ENCODE measurements at places on chromosomes 13 and 19. TPM values are rescaled to one million over a fixed set of nuclear protein-coding genes. Genes with fewer than 3 reads are reported as not detected.

GRCh38 chr13:50248516-50249143, 233.4 kb downstream of the KCNRG start:
- peaks cover 62% of the 10 kb centered on the region for H3K27me3 ChIP-seq
- H3K36me3 ChIP-seq, result peaks cover 10% of the 10 kb centered on the region
- H3K4me1 ChIP-seq, result peaks cover 34% of the 10 kb centered on the region

DNA sequence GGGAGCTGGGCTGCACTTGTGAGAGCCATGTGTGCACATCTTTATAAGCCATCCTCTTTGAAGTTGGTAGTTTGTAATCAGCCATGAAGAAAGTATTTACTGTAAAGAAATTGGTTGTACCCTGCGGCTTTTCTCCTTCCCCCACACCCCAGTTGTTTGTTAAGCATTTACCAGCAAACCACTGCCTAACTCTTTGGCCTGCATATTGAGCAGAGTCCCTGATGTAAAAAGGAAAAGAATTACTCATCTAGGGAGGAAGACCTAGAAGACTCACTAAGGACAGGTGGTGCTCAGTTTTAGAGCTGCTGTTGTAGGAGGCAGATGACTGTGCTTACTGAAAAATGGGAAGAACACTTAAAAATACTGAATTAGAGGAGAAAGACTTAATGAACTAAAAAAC, 245.3 kb downstream of the PCCA start:
- no peak overlapping the region for H3K27ac ChIP-seq
- no peak for DNase-seq
- no peaks in the 10 kb centered on the region for H3K27me3 ChIP-seq
- H3K4me3 ChIP-seq, result no peak overlapping the region
- H3K36me3 ChIP-seq, result peaks cover 18% of the 10 kb centered on the region
- H3K4me1 ChIP-seq, result peaks cover 9% of the 10 kb centered on the region

Gene CDX2
- not detected for total RNA-seq

GRCh38 chr19:623974-624373, 9.4 kb downstream of the POLRMT start:
- H3K4me1 ChIP-seq, result peaks cover 3% of the 10 kb centered on the region
- no peak overlapping the region for H3K4me3 ChIP-seq
- peaks cover 16% of the 10 kb centered on the region for H3K36me3 ChIP-seq
- no peak overlapping the region for H3K27ac ChIP-seq
- H3K27me3 ChIP-seq, result no peaks in the 10 kb centered on the region

DNA sequence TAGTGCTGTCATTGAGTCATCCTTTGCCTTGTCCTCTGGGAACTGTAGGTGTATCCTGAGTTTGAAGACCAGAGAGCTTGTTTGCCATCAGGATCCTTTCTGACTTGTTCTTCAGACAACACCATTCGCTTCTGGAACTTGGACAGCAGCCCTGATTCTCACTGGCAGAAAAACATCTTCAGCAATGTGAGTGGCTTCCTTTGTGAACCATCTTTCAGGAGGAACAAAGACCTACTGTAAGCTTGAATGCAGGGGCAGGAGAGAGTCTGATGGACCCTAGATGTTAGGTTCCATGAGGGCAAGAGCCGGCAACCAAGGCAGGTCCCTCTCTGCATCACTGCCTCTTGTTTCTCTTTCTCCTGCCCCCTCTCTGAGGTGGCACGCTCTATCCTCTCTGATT, 26.7 kb downstream of the WDR62 start:
- H3K27ac ChIP-seq, result no peak overlapping the region
- DNase-seq, result no peak
- peaks cover 70% of the 10 kb centered on the region for H3K36me3 ChIP-seq
- H3K27me3 ChIP-seq, result no peaks in the 10 kb centered on the region

- no peak overlapping the region for H3K4me3 ChIP-seq
- H3K36me3 ChIP-seq, result no peaks in the 10 kb centered on the region
- H3K27me3 ChIP-seq, result peaks cover 8% of the 10 kb centered on the region
- peaks cover 20% of the 10 kb centered on the region for H3K4me1 ChIP-seq
Observed at GRCh38 chr13:31797154-31797775, 57.9 kb downstream of the RXFP2 start.

DNA sequence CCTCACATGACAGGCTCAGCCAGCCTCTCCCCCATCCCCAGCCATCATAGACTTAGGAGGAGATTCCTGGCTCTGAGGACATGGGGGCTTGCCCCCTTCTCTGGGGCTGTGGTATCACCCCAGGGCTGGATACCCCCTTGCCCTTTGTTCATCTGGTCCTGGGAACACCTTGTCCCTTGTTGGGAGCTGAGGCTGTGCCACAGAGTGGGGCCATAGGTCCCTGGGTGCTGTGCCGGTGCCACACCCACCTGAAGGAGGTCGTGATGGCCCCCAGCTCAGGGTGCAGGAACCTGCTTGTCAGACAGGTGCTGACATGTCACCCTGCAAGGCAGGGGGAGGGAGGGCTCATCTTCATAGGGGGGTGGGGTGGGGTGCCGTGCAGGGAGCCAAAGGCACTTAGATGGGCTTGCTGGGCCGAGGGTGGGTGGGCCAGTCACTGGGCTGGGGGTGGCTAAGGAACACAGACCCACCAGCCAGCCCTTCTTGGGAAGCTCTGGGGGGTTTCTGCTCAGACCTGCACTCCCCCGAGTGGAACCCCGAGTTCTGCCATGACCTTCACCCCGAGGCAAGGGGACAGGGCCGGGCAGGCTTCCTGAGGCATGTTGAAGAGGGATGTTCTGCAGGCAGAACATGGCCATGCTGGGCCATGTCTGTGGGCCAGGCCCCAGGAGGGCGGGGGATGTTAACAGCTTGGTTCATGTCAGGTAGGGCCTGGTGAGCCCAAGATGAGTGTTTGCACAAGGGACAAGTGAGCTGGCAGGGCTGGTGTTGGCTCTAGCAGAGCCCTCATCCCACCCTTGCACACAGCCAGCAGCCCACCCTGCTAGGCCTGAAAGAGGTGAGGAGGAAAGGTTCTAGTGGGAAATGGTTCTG, 28.0 kb downstream of the TSSK6 start:
- H3K4me3 ChIP-seq, result no peak overlapping the region
- peak overlapping the region; percentile 98 for H3K27ac ChIP-seq
- H3K4me1 ChIP-seq, result peaks cover 41% of the 10 kb centered on the region
- H3K27me3 ChIP-seq, result no peaks in the 10 kb centered on the region
- H3K36me3 ChIP-seq, result peaks cover 14% of the 10 kb centered on the region
- DNase-seq, result no peak

GRCh38 chr19:52670046-52670445, 31.9 kb upstream of the ZNF83 start:
- DNase-seq, result no peak
- peaks cover 92% of the 10 kb centered on the region for H3K36me3 ChIP-seq
- no peak overlapping the region for H3K4me3 ChIP-seq
- H3K27ac ChIP-seq, result no peak overlapping the region
- H3K4me1 ChIP-seq, result peaks cover 7% of the 10 kb centered on the region

Gene TMEM145
- total RNA-seq, result not detected

GRCh38 chr19:19663256-19664120, at the start of gene ATP13A1:
Gene ATP13A1, minus strand, starts transcription at chr19:19663676. Its CDS starts 10 bp downstream, at chr19:19663666.
- peak; percentile 95 for DNase-seq
- no peaks in the 10 kb centered on the region for H3K27me3 ChIP-seq
- peak within 1 kb of the TSS; percentile 98 for H3K27ac ChIP-seq
- peaks cover 41% of the 10 kb centered on the region for H3K4me1 ChIP-seq
- peak within 1 kb of the TSS; percentile 81 for H3K4me3 ChIP-seq
- H3K36me3 ChIP-seq, result peaks cover 60% of the 10 kb centered on the region

GRCh38 chr13:106942563-106942962, 374.6 kb upstream of the ARGLU1 start:
- no peak for DNase-seq
- no peak overlapping the region for H3K27ac ChIP-seq
- H3K4me3 ChIP-seq, result no peak overlapping the region

Gene ICAM5
- 0.53 TPM for total RNA-seq

- no peak overlapping the region for H3K4me3 ChIP-seq
- H3K36me3 ChIP-seq, result no peaks in the 10 kb centered on the region
- no peaks in the 10 kb centered on the region for H3K4me1 ChIP-seq
- DNase-seq, result no peak
- no peaks in the 10 kb centered on the region for H3K27me3 ChIP-seq
Observed at GRCh38 chr19:5246554-5247155, 94.0 kb downstream of the PTPRS start.

Gene ZNF491
- 0.98 TPM for total RNA-seq

DNA sequence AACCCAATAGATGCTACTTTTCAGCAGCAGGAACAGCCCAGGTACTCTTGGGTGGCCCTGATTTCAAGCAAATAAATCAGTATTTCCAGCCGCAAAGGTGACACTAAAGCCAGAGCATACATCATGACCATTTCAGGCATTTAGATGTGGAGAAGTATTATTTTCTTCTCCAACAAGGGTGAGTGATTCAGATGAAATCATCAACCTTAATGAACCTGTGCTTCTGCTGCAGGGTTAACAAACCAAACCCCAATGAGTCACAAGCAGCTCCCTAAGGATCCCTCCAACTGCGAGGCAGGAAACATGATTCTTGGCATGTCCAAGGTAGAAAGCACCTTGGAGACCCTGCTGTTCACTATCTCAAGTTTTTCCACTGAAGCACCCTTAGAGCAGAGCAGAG, 32.7 kb downstream of the MBNL2 start:
- H3K4me3 ChIP-seq, result no peak overlapping the region
- peaks cover 59% of the 10 kb centered on the region for H3K4me1 ChIP-seq

- no peaks in the 10 kb centered on the region for H3K36me3 ChIP-seq
- DNase-seq, result no peak
- H3K27me3 ChIP-seq, result no peaks in the 10 kb centered on the region
- no peaks in the 10 kb centered on the region for H3K4me1 ChIP-seq
- no peak overlapping the region for H3K4me3 ChIP-seq
- H3K27ac ChIP-seq, result no peak overlapping the region
Observed at GRCh38 chr13:74299721-74300120, 165.5 kb upstream of the KLF12 start.

Gene PALM3
- total RNA-seq, result not detected

Gene ZNF626
- 8.5 TPM for total RNA-seq

Gene STAP2
- total RNA-seq, result 8.3 TPM

Gene ATP5F1D
- total RNA-seq, result 173 TPM

DNA sequence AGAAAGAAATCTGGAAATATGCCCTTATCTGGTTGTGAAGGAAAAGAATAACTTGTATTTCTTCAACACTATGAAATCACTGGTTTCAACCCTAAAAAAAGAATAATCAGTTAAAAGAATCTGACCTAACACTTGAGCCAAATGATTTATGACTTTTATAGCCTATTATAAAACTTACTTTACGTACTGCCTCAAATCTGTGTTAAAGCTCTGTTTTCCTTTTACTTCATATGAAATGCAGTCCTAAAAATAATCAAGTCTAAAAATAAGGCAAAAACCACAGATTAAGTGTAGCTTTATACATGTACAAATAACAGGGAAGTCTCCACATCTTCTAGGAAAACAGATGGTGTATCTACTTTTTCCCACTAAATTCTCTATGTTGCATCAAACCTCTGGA, 101.3 kb downstream of the VWA8 start:
- peaks cover 33% of the 10 kb centered on the region for H3K36me3 ChIP-seq
- peaks cover 6% of the 10 kb centered on the region for H3K4me1 ChIP-seq
- no peaks in the 10 kb centered on the region for H3K27me3 ChIP-seq
- no peak overlapping the region for H3K27ac ChIP-seq
- no peak for DNase-seq

DNA sequence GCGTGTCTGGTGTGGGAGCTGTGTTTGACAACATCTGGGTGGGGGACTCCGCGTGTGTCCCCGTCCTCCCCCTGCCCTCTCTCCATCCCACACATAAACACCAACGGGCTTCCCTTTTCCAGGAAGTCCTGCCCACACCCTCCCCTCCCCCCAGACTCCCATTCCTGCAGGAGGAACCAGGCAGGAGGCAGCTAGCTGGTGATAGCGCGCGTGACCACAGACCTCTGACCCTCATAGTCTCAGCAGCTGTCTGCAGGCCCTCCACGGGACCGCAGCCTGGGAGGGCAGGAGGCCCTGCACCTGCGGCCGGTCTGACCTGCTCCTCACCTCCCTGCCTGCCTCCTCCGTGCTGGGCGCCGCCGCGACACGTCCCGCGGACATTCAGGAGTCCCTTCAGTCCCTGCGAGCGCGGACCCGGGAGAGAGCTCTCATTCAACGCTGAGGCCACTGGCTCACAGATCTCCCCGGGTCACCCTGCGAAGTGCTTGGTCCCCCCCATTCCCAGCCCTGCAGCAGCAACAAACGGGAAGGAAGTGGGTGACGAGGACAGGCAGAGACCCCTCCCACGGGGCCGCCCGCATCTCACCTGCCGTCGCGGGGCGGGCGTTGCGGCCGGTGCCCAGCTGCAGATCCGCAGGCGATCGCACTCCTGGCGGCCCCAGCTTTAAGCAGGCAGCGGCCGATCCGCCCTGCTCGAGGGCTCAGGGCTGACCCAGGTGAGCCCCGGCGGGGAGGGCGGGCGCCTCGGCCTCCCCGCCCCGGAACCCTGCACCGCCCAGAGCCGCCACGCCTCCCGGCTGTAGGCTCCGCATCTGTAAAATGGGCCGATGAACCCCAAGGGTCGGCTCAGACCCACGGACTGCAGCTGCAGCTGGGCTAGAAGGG, 1.1 kb upstream of the ACP5 start:
- peak overlapping the region; percentile 67 for H3K4me3 ChIP-seq
- DNase-seq, result peak; percentile 47
- H3K36me3 ChIP-seq, result no peaks in the 10 kb centered on the region
- H3K27ac ChIP-seq, result no peak overlapping the region
- peaks cover 31% of the 10 kb centered on the region for H3K4me1 ChIP-seq
- no peaks in the 10 kb centered on the region for H3K27me3 ChIP-seq

Gene KLK8
- not detected for total RNA-seq

GRCh38 chr13:70729369-70729768, 621.1 kb upstream of the KLHL1 start:
- no peak for DNase-seq
- no peak overlapping the region for H3K4me3 ChIP-seq
- no peaks in the 10 kb centered on the region for H3K27me3 ChIP-seq
- H3K4me1 ChIP-seq, result no peaks in the 10 kb centered on the region

Gene PRTN3
- not detected for total RNA-seq

GRCh38 chr13:35143123-35143522, 201.1 kb downstream of the NBEA start:
- H3K27me3 ChIP-seq, result no peaks in the 10 kb centered on the region
- no peaks in the 10 kb centered on the region for H3K36me3 ChIP-seq
- no peak for DNase-seq
- no peak overlapping the region for H3K27ac ChIP-seq
- no peak overlapping the region for H3K4me3 ChIP-seq
- H3K4me1 ChIP-seq, result peaks cover 9% of the 10 kb centered on the region

DNA sequence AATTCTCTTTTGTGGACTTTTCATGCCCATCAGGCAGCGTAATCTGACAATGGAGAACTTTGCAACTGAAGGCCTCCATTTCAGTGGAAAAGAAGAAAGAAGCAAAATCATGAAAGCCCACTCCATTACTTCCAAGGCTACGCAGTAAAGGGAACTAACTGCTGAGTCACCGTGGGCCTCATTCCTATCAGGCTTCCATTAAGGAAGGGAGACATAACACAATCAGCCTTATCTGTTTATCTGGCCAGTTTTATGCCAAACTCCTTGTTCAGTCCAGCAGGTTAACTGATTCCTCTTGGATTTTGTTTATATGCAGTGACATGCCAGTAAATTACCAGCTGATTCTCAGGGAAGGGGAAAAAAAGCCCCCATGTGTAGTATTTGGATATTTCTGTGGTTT, 56.8 kb upstream of the KATNAL1 start:
- no peak overlapping the region for H3K27ac ChIP-seq
- no peak overlapping the region for H3K4me3 ChIP-seq
- H3K27me3 ChIP-seq, result no peaks in the 10 kb centered on the region
- no peak for DNase-seq

Gene DNAAF3
- total RNA-seq, result not detected

Gene TEX26
- total RNA-seq, result not detected

- peaks cover 48% of the 10 kb centered on the region for H3K36me3 ChIP-seq
- peak overlapping the region; percentile 95 for H3K4me3 ChIP-seq
- no peak for DNase-seq
Observed at GRCh38 chr19:17861542-17862402, 2.1 kb downstream of the RPL18A start.

Gene ZNF805
- 10.0 TPM for total RNA-seq

Data from activated CD4-positive, alpha-beta memory T cell treated with anti-CD3 and anti-CD28 coated beads, Interleukin-2, amount 10 ng/mL, durations not matched to agents 7 days and 5 days (primary cell).